ENCODE measurements at places on chromosomes 6 and 20.
A peak's percentile ranks its signal among the peaks of the same experiment; 100 is the strongest.

DNA sequence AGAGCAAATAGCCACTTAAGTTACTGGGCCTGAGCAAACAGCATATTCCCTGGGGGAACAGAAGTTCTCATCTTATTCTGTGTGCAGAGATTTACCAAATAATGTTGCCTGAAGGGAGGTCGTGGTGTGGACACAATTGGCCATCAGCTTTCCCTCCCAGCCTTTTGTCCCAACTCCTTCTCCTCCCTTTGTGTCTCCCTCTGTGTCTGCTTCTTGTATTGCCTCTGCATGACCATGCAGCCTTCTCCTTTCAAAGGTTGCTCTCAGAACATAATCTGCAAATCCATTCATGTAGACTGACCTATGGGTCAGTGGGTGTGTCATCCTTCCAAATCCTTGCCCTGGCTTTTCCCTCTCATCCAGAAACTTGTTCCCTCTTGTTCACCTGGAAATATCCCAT lies 150.3 kb upstream of the INSM1 start:
- no peak for DNase-seq

DNA sequence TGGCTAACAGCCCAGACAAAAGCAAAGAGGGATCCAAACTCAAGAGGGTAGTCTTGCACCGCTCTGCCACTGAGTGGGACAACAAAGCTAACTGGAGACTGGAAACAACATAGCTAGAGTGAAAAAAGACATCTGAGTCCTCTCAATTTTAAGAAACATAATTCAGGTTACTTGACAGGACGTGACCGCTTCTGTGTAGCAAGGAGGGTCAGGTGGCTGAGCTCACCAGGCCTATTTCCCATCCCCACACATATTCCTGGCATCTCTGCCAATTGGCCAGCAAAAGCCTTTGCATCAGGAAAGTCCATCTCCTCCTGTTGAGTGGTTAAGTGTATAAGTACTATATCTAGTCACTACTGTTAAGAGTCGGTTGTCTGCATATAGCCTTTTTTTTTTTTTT lies 25.3 kb upstream of the TBC1D20 start:
- DNase-seq: no peak

DNA sequence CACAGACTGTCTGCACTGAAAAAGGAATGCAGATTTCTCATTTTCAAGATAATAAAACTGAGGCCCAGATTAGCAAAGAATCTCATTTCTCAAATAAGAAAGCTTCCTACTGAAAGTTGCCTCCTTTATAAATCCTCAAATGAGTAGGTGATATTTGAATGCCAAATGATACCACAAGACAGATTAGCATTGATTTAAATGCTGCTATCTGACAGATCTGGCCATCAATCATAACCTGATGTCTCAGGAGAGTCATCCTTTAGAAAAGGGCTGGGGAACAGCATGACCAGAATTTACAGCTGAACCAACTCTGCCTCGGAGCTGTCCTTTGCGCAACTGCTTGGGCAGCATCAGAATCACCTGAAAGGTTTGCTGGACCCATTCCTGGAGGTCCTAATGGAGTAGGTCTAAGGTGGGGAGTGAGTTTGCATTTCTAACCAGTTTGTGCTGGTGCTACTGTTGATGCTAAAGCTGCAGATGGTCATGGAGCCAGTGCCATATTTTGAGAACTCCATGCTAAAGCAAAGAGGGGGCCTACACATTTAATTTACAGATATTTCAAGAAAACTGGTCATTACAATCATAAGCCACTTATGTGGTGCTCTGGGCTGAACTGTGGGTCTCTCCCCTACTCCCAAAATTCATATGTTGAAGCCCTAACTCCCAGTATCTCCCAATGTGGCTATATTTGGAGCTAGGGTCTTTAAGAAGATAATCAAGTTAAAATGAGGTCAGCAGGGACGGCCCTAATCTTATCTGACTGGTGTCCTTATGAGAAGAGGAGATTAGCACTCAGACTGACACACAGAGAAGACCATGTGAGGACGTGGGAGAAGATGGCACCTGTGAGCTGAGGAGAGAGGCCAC lies 295.5 kb upstream of the JARID2 start:
- peak; percentile 55 for DNase-seq

- DNase-seq: no peak
These were observed 85.0 kb upstream of the IFNGR1 start for GRCh38 chr6:137304020-137304780.

- peak; percentile 97 for DNase-seq
These were observed 361.6 kb upstream of the RUNX2 start for GRCh38 chr6:44966449-44967092.

DNA sequence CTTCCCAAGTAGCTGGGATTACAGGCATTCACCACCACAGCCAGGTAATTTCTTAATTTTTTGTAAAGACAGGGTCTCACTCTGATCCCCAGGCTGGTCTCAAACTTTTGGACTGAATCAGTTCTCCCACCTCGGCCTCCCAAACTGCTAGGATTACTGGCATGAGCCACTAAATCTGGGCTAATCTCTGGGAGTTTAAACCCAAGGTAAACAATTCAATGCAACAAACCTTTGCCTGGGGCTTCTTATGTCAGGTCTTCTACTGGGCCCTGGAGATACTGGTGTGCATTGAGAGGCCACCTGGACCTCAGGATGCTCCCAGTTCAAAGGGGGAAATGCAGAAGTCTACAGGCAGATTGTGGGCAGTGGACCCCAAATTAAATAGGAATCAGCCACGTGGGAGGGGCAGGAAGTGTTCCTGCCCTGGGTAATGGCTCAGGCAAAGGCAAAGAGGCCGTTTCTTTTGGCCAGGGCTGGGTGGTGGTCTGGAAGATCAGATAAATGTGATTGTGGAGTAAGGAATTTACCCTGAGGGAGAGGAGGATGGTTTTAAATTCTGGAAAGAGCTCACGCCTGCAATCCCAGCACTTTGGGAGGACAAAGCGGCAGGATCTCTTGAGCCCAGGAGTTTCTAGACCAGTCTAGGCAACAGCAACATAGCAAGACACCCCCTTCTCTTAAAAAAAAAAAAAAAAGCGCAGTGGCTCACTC lies 1.3 kb upstream of the MYBL2 start:
- no peak for DNase-seq

DNA sequence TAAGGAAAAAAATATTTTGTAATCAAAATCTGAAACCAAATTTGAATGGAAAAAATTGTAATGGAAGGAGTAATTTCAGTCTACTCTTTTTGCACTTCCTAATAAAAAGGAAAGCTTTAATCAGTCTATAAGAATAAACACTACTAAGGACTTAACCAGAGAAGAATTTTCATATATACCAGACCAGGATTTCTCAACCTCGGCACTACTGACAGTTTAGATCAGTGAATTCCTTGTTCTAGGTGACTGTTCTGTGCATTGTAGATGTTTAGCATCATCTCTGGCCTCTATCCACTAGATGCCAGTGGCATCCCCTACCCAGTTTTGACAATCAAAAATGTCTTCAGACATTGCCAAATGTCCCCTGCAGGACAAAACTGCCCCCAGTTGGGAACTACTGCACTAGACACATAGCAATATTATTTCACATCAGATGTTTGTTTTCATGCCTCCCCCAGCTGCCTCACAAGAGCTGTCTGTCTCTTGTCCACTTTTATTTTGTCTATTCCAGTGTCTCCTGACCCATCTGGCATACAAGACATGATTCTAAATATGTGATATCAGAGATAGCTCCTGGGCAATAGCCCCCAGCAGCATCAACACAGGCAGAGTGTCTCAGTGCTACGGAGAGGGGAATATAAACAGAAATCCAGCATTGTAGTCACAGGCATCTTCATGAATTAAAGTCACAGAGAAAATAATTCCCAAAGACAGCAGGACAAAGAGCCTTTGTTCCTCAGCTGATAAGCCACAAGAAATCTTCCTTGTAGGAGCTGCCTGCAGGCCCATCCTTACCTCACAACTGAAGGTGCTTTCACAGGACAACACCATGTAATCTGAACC lies 27.0 kb downstream of the DNAAF9 start:
- no peak for DNase-seq

- DNase-seq: no peak
These were observed 52.2 kb upstream of the CCDC167 start for GRCh38 chr6:37551867-37552266.

GRCh38 chr6:43128926-43129325 lies 42.1 kb upstream of the SRF start:
- DNase-seq: no peak

GRCh38 chr6:32439602-32440214 lies at the start of gene HLA-DRA:
TSS of gene HLA-DRA (plus strand) at chr6:32439887. CDS start at chr6:32439951, 64 bp downstream.
- peak; percentile 97 for DNase-seq

- no peak for DNase-seq
These were observed 345.3 kb downstream of the CDKAL1 start for GRCh38 chr6:20879526-20879925.

- DNase-seq: no peak
These were observed 30.7 kb downstream of the SSR1 start for GRCh38 chr6:7282097-7282906.

GRCh38 chr6:27053738-27054137 lies 193.8 kb upstream of the PRSS16 start:
- DNase-seq: no peak

DNA sequence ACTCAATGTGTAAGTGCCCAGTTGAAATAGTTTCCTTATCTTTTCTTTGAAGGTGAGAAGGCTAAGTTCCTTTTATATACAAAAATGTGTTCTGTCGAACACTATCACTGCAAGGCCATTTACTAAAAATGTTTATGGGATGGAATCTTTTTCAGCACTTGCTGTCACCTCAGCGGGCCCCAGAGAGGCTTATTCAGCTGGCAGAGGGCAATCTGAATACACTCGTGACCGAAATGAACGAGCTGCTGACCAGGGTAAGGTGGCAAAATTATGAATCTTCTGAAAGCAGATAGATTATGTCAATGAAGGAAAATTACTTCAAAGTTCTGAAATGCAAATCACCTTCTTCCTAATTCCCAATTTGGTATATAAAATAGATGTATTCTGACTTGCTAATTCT lies 340.2 kb downstream of the ARHGAP18 start:
- no peak for DNase-seq

DNA sequence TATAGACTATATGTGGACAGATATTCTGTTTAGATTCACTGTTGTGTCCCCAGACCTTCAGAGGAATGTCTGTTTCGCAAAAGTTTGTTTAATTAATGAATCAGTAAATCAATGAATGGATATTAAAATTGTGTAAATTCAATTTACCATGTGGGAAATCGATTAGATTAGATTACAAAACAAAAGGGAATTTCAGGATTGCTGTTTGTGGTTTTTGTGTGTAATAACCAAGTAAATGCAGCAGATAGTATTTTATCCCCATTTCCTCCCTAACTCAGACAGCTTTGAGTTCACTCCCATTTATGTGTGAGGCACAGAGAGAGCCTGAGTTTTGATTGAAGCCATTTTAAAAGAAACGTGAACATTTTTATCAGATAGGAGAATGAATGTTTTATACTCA lies 214.8 kb downstream of the ADGB start:
- DNase-seq: no peak

DNA sequence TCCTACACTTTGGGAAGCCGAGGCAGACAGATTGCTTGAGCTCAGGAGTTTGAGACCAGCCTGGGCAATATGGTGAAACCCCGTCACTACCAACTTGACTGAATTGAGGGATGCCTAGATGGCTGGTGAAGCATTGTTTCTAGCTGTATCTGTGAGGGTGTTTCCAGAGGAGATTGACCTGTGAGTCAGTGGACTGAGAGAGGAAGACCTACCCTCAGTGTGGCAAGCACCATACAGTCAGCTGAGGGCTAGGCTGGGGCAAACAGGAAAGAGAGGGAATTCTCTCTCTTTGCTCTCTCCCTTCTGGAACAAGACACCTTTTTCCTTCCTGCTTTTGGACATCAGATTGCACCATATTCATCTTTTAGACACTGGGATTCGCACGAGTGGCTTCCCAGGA lies 3.7 kb upstream of the ZUP1 start:
- DNase-seq: no peak

- DNase-seq: peak; percentile 27
These were observed 2.4 kb downstream of the MTCL3 start for GRCh38 chr6:127516662-127517273.

All from OCI-M1 (cell line).